ENCODE measurements at places on chromosomes 2 and 18.
A peak's percentile ranks its signal among the peaks of the same experiment; 100 is the strongest.

GRCh38 chr18:76412818-76413565, 82.0 kb downstream of the ZNF516 start:
- peak; percentile 71 for DNase-seq

GRCh38 chr2:8462899-8463648, 218.8 kb upstream of the ID2 start:
- no peak for DNase-seq

GRCh38 chr18:9941103-9941502, 27.3 kb downstream of the VAPA start:
- no peak for DNase-seq

- DNase-seq: no peak
Measured at GRCh38 chr2:173881461-173881860, 83.7 kb downstream of the SP3 start.

DNA sequence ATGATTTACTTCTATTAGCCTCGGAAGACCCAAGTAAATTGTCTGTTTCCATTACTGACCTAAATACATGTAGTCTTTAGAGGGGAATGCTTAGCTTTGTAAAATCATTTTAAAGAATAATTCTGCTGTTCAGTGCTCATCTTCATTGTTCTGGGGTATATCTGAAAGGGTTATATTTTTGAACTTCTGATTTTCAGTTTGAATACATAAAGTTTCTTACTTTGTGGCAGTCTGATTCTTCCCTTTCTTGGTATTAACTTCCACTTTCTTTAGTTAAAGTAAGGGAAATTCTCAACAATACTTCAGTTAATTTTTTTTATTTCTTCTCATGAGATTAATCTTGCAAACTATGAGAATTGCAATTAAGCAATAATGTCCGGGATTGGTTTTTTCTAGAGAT, 148.4 kb downstream of the DOCK10 start:
- DNase-seq: no peak

DNA sequence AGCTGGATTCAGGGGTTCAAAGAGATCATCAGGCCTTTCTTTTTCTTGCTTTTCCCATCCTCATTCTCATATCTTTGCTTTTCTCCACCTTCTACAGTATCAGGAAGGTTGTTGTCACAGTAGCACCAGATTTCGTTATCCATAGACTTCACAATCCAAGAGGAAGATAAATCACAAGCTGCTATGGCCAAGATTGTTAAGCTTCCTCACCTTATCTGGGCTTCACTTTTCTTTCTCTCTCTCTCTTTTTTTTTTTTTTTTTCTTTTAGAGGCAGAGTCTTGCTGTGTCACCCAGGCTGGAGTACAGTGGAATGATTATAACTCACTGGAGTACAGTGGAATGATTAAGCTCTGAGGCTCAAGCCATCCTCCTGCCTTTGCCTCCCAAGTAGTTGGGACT, 93.5 kb downstream of the TTC27 start:
- no peak for DNase-seq

DNA sequence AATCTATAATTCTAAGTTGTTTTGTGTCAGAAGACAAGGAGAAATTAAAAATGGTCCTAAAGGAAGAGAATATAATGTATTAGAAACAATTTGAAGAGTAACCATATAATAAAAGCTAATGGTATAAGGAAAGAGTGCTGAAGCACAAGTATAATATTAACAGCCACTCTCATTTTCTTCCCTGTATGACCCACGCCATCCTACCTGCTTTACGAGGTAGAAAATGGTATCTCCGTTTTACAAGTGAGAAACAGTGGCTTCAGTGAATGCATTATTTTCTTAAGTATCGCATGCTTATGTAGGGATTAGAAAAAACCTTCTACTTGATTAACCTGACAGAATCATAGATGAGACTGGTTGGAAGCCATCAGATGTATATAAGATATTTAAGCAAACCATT, 266.2 kb downstream of the CCDC102B start:
- no peak for DNase-seq

DNA sequence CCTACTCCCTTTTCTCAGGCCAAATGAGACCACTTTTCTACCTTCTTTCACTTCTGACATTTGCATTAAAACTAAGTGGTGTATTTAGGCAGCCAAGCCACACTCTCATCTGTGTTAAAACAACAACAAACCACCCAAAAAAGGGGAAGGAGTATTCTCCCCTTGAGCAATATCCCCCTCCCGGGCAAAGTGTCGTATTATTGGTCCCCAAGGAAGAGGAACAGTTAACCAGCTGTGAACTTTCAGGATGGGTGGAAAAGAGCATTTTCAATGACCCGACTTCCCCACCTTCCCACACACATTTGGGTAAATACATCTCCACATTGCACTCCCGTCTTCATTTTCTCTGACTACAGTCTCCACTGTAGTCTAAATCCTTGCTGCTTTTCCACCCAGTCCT, 44.3 kb downstream of the FEZ2 start:
- no peak for DNase-seq

DNA sequence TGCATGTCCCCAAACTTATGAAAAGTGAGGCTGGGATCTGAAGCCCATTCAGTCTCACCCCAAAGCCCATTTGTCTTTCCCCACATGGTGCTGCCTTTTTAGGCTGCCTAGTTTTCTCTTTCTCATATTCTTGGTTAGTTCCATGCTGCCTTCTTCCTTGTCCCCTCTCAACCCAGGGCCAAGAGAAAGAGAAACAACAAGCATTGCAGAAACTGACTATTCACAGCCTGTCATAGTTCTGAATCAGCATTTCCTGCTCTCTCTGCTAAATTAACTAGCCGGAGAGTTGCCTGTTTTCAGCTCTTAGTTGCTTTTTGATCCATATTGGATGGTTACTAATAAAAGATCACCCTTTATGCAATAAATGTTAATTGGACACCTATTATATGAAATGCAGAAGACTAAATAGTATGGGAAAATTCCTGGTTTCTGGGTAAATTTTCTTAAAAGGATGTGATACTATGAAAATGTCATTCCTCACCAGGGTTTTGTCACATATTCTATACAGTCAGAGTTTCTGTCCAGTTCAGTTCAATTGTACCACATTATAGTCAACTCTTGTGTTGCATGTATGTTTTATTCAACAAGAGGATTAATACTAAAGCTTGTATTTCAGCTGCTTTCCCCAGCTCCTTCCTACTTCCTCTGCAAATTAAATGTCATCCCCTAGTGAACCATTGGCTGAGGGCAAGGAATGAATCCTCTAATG, 246.5 kb downstream of the GALR1 start:
- no peak for DNase-seq

DNA sequence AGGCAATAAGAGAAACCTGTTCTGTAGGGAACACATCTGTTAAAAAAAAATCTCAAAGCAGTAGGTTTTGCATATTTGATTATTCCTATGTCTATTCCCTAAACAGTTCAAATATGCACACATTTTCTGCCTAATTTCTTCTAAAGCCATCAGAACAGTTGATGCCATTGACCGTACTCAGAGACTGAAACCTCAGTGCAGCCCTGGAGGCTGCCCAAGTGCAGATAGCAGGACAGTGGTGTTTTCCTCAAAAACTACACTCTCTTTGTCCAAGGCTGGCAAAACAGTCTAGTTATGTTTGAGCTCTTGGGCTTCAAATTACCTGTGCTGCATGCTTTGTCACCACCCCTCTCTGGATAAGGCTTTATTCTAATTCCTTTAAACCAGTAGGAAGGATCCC, 23.3 kb upstream of the NFE2L2 start:
- DNase-seq: no peak

- DNase-seq: peak; percentile 73
Measured at GRCh38 chr2:73852020-73852419, 23.3 kb downstream of the STAMBP start.

GRCh38 chr2:193963472-193964119, 1693.4 kb upstream of the SLC39A10 start:
- peak; percentile 22 for DNase-seq

DNA sequence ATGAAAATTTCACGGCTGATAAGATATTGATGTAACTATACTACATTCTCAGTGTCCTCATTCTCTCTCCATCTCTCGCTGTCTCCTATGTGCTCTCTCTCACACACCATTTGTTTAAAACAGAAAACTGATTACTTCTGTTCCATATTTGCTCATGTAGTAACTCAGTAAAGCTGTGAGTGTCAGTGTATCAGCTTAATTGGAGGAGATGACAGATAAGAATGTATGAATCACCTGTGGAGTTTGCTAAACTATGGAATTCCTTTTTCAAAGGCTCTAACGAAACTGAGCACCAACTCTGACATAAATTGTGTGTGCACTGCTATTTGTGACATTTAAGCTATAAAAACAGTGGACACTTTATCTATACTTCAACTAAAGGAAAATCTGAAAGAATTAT, 1080.0 kb downstream of the DSC3 start:
- DNase-seq: no peak

DNA sequence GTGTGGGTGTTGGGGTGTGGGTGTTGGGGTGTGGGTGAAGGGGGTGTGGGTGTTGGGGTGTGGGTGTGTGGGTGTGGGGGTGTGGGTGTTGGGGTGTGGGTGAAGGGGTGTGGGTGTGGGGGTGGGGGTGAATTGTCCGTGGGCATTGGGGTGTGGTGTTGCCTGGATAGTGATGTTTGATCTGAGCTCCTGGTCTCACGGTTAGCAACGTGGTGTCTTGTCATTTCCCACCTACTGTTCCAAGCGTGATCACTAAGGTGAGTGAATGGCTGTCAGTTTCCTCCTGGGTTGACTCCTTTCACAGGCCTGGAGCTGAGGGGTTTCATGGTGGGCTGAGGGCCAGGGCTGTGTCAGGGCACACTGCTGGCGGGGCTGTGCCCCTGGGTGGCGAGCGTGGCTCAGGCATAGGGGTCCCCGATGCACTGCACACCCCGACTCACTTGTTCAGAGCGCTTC, 27.2 kb downstream of the RTP5 start:
- DNase-seq: no peak

GRCh38 chr2:29448096-29448688, 333.0 kb downstream of the CLIP4 start:
- DNase-seq: no peak

DNA sequence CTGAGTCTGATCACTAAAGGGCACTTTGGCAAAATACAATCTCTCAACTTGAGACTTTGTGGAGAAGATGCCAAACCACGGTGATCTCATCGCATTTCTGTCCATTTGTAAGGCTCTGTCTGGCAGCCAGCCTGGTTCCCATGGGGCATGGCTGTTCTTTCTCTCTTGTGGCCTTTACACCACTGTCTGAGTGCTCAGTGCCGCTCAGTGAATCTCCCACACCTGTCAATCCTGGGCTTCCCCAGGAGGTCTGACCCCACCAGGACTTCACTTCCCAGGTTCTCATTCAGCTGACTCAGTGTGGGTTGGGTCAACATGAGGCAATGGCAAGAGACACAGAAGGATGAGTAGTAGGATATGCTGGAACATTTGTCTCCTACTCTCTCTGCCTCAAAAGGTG, 96.8 kb upstream of the TRIB2 start:
- peak; percentile 77 for DNase-seq

Data from GM03348 (cell line).